ENCODE measurements at places on chromosomes 2 and 18. TPM values are rescaled to one million over a fixed set of nuclear protein-coding genes. Genes with fewer than 3 reads are reported as not detected.

The DNAJC5G gene
- not detected for total RNA-seq

GRCh38 chr2:241862775-241863535, 4.3 kb upstream of the PDCD1 start:
- no peak for DNase-seq

The IL18RAP gene
- total RNA-seq: 0.51 TPM

The ERFE gene
- total RNA-seq: 0.31 TPM

DNA sequence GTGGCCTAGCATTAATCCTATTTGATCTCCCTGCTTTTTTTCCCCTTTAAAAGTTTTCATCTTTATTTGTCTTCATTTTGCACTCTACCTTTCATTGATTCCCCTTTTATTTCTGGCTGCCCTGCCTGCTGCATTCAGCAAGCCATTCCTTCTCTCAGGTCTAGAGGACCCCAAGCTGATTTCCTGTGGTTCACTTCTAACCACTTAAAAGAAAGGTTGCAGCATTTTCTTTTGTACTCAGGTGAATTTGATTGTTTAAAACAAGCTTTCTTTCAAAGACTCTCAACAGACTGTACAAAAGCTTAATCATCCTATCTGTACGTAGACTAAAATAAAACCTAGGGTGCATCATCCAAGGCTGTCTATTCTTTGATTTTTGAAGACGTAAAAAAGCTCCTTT, 160.3 kb downstream of the CSRNP3 start:
- no peak for DNase-seq

- DNase-seq: no peak
Measured at GRCh38 chr18:22504251-22505030, 86.7 kb upstream of the CTAGE1 start.

The ICA1L gene
- 0.26 TPM for total RNA-seq

The PROM2 gene
- 0.57 TPM for total RNA-seq

DNA sequence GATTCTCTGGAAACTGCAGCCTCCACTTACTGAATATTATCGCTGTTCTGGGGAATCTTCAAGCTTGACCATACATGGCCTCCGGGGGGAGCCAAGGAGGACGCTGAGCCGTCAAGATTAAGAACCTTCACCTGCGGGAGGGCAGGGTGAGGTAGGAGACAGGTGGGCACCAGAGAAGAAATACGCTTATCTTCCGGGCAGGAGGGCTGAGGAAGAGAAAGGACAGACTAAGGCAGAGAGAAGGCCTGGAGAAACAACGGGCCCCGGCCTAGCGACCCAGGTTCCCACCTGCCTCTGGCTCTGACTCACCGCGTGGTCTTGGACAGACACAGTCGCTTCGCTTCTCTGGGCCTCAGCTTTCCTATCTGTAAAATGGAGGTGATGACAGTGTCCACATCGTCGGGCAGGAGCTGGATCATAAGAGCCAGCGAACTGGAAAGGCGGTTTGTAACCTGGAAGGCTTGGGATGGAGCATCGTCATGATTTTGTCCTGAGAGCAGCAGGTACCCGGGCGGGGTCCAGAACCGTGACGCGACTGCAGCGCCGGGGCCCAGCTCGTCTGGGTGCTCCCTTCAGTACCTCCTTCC, 659 bp downstream of the ZNF142 start:
- no peak for DNase-seq

DNA sequence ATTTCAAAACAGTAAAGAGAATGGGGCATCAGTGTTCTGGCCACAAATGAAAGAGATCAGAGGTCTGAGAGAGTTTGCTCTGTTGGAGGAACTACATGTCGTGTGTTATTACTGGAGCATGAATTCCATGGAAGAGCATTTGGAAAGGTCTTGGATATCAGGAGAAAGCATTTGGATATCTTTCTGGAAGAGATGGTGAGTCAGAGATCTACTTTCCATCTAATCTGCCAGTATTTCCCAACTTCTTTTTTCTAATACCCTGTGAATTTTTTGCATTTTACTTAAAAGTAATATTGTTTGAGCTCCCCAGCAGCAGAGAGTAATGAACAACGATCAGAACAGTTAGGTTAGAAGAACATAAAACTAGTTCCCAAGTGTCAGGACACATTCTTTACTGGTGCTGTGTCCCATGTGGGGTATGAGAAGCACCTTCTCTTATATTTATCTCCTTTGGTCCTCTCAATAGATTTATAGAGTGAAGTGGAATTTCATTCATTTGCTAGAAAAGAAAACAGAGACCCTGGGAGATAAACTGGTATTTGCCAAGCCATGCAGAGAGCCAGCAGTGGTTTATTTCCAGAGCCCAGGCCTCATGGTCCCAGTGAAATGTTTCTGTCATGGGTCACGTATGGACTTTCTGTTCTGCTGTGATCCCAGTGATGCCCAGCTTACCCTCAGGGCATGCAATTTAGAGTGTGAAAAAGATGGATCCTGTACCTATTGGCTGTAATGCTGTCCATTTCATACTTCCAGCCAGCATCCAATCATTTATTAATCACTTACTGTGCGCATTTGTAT, 130.8 kb upstream of the NT5C1B start:
- DNase-seq: no peak
